ENCODE measurements at places on chromosomes 3 and 15. TPM values are rescaled to one million over a fixed set of nuclear protein-coding genes. Genes with fewer than 3 reads are reported as not detected.

NR2E3 gene
- total RNA-seq = not detected

CORO2B gene
- 14.0 TPM for total RNA-seq

ACP3 gene
- total RNA-seq = 4.7 TPM

ARNT2 gene
- total RNA-seq = 8.4 TPM

GREM1 gene
- total RNA-seq = 26.1 TPM

TCTA gene
- 15.5 TPM for total RNA-seq

IP6K2 gene
- total RNA-seq = 83.2 TPM

ZBTB47 gene
- 12.8 TPM for total RNA-seq

LDHAL6B gene
- total RNA-seq = not detected

PLS1 gene
- total RNA-seq = 2.2 TPM

PDCD6IP gene
- total RNA-seq = 74.1 TPM

FYCO1 gene
- 7.1 TPM for total RNA-seq

RTP4 gene
- not detected for total RNA-seq

NR1I2 gene
- under 0.01 TPM for total RNA-seq

FBXW12 gene
- total RNA-seq = not detected

CCNB2 gene
- total RNA-seq = 141 TPM

PRICKLE2 gene
- total RNA-seq = 8.9 TPM

UBAP1L gene
- under 0.01 TPM for total RNA-seq

TRMT10C gene
- total RNA-seq = 25.2 TPM

LCTL gene
- 0.74 TPM for total RNA-seq

GRK7 gene
- not detected for total RNA-seq

SPATA12 gene
- under 0.01 TPM for total RNA-seq

ISG20 gene
- total RNA-seq = 5.1 TPM

MORC1 gene
- total RNA-seq = not detected

CFAP91 gene
- total RNA-seq = 0.50 TPM

PRRT3 gene
- 3.2 TPM for total RNA-seq

ADAMTS7 gene
- 5.0 TPM for total RNA-seq

CACNA2D3 gene
- total RNA-seq = not detected

TM4SF18 gene
- under 0.01 TPM for total RNA-seq

Data from bronchus fibroblast of lung (primary cell).